ENCODE measurements at places on chromosomes 3 and 15.

GRCh38 chr3:168002786-168003368 is 92.8 kb downstream of the GOLIM4 start:
- no peak for DNase-seq

- DNase-seq: no peak
Measured at GRCh38 chr15:50888054-50888453, 20.4 kb upstream of the AP4E1 start.

- no peak for DNase-seq
Measured at GRCh38 chr3:27504749-27505148, 20.6 kb upstream of the SLC4A7 start.

- no peak for DNase-seq
Measured at GRCh38 chr3:13135251-13135810, 62.1 kb upstream of the IQSEC1 start.

GRCh38 chr3:129603991-129604749 is 2.3 kb downstream of the PLXND1 start:
- DNase-seq: no peak

DNA sequence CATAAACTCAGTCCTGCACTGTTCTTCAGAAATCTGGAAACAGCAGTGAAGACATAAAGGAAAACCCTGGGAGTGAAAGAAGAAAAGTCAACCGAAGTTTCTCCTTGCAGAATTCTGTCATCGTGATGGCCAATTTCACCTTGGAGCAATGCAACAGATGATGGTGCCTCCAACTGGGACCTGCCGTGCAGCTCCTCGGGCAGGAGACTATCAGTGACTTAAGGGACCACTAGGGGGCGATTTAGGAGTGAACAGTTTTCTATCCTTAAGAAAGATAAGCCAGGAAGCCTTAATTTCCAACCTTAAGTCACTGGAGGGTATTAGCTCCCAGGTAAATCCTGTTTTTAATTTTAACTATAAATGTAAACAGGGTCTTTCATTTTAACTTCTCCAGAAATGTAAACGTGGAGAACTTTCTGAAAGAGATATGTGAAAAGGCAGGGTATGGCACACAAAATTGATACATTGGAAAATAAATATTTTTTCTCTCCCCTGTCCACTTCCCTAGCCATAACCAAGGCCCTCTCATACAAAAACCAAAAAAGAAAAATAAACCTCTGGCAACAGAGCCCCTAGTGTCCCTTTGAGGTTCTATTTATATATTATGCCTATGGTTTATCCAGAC is 116.3 kb downstream of the PDZRN3 start:
- DNase-seq: peak; percentile 11

GRCh38 chr3:100221159-100221558 is 39.6 kb upstream of the TBC1D23 start:
- no peak for DNase-seq

GRCh38 chr3:112582244-112582874 is 20.5 kb downstream of the SLC35A5 start:
- DNase-seq: no peak

- no peak for DNase-seq
Measured at GRCh38 chr15:22989576-22990477, 9.7 kb upstream of the CYFIP1 start.

GRCh38 chr3:143302638-143303171 is 183.1 kb downstream of the CHST2 start:
- DNase-seq: no peak

- DNase-seq: no peak
Measured at GRCh38 chr3:122469659-122470058, 45.1 kb downstream of the KPNA1 start.

- DNase-seq: no peak
Measured at GRCh38 chr15:80609512-80609946, 85.6 kb upstream of the ABHD17C start.

DNA sequence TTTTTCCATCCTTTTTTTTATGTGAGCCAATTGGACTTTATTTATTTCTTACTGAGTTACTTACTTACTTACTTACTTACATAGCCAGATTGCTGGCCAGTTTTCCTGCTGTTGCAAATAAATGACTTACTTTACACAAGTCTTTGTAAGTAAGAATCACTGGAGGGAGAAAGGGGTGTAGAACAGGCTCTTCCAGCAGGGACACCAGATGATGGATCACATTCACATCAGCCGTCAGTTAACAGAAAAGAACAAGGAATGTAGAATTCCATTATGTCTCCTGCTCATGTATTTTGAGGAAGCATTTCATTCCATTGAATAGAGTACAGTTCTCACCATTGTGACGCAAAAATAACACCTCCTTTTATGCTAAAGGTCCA is 188.6 kb downstream of the FNDC3B start:
- DNase-seq: no peak

DNA sequence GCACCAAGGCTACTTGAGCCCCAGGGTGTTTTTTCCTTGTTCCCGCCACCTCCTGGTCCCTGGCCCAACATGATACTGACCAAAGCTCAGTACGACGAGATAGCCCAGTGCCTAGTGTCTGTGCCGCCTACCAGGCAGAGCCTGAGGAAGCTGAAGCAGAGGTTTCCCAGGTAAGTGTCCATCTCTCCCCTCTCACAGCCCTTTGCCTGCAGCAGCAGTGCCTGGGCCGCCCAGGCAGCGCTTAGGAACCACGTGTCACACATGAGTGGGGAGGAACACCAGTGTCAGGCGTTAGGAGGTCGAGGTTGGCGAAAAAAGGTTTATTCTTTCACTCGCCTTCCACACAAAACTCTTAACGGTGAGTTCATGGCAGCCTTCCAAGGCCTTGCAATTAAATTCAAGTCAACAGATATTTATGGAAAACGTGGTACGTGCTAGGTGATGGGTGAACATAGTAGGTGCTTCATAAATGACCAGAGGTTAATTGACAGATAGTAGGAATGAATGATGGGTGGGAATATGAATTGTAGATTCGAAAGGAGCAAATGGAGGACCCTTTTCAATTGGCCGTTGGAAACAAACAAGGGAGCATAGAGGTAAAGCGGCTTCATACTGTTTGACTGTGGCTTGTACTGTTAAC is 486 bp downstream of the CDIN1 start:
- peak; percentile 11 for DNase-seq

GRCh38 chr3:179528772-179529171 is 34.0 kb upstream of the ACTL6A start:
- DNase-seq: no peak

DNA sequence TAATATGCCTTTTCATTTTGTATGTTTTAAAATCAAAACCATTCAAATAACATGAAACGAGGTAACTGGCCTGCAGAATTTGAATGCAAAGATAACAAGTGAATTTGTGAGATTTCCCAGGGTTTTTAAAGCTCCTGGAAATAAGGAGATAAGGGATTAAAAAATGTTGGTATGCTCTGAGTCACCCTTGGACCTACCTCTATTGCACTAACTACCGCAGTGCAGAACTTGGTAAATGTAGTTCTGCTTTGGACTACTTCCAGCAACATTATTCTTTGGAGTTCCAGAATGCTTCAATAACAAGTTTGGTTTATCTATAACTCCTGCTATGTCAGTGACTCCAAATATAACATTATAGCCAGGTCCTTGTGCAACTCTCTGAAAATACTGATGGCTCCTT is 201.7 kb downstream of the GAP43 start:
- no peak for DNase-seq

GRCh38 chr15:36599620-36600433 is 20.4 kb downstream of the CDIN1 start:
- no peak for DNase-seq

DNA sequence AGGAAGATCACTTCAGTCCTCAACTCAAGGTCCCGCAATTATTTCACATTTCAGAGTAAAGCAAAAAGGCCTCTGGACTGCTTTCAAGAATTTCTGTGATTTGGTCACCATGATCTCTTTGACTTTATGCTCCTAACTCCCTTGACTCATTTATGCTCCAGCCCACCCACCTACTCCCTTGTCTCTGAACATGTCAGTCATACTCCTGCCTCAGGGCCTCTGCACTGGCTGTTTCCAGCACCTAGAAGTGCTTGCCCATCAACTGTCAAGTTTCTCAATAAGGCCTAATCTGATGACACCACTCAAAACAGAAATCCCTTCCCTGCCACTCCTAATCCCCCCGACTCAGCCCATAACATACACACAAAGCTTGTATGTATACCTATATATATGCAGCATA is 36.1 kb upstream of the CSPG5 start:
- DNase-seq: no peak

DNA sequence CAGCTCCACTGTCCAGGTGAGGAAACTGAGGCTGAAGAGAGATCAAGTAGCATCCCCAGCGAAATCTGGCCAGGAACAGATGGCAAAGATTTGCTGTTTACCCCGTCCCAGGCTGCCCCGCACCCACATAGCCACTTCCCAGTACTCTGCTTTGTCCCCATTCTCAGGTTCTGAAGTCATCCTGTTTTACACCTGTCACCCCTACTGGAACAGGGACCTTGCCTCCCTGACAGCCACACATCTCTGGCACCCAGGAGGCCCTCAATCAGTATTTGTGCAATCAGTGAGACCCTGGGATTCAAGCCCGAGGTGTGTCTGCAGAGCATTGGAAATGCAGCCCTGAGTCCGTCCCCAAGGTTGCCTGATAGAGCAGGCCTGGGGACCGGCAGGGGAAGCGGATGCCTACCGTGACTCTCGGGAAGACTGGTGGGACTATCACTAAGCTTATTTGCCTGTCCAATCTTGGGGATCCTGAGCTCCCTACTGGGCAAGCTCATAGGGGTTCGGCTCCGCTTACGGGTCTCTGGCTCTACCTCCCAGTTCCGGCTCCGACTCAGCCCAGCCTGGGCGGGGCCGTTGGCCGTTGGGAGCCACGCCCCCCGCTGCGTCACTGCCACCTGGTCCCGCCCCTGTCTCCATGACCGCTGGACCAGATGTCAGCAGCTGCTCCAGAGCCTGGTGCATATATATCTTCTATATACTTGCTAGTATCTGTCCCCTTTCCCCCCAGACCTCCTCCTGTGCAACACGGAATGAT is 17.5 kb upstream of the FANCD2 start:
- DNase-seq: peak; percentile 56
